ENCODE measurements at places on chromosomes 6 and 20.
A peak's percentile ranks its signal among the peaks of the same experiment; 100 is the strongest.

DNA sequence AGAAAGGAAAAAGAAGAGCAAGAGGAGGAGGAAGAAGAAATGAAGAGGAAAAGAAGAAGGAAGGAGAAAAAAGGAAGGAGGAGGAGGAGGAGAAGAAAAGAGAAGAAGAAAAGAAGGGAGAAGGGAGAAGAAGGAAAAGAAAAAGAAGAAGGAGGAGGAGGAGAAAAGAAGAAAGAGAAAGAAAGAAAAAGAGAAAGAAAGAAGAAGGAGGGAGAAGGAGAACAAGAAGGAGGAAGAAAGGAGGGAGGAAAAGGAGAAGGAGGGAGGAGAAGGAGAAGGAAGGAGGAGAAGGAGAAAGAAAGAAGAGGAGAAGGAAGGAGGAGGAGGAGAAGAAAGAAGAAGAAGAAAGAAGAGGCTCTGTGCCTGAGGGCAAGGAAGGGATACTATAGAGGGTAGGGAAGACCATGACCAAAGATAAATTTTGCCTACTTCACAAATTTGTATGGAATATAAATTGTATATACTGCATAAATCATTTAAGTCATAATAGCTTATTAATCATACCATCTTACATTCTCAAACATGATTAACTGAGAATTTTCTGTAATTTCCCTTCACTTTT is 55.7 kb downstream of the SESN1 start:
- DNase-seq = no peak

- DNase-seq = no peak
Measured at GRCh38 chr6:169383265-169383664, 129.6 kb upstream of the THBS2 start.

DNA sequence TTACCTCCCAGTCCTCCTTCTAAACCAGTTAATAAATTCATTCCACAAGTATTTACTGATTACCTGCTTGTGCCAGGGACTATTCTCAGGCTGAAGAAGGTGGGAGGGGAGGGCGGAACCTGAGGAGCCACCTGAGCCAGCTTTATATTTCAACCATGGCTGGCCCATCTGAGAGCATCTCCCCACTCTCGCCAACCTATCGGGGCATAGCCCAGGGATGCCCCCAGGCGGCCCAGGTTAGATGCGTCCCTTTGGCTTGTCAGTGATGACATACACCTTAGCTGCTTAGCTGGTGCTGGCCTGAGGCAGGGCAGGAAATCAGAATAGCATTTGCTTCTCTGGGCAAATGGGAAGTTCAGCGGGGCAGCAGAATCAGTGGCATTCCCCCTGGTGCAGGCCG is 4.9 kb upstream of the AAR2 start:
- no peak for DNase-seq

DNA sequence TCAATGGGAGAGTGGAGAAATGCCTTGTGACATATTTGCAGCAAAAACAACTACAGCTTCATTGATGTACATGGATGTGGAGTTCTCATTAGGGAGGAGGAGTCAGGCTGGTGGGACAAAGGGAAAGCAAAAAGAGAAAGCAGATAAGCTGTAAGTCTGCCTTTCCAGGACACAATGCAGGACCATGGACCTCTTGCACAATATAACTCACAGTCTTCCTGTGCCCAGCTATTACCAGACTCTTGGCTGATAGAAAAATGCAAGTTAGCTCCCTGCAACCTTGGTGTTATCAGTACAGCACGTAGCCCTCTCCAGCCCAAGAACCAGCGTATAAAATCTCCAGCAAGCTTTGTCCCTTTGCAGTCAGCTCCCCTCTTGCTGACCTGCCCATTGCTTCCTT is 232.3 kb downstream of the NFATC2 start:
- peak; percentile 54 for DNase-seq

DNA sequence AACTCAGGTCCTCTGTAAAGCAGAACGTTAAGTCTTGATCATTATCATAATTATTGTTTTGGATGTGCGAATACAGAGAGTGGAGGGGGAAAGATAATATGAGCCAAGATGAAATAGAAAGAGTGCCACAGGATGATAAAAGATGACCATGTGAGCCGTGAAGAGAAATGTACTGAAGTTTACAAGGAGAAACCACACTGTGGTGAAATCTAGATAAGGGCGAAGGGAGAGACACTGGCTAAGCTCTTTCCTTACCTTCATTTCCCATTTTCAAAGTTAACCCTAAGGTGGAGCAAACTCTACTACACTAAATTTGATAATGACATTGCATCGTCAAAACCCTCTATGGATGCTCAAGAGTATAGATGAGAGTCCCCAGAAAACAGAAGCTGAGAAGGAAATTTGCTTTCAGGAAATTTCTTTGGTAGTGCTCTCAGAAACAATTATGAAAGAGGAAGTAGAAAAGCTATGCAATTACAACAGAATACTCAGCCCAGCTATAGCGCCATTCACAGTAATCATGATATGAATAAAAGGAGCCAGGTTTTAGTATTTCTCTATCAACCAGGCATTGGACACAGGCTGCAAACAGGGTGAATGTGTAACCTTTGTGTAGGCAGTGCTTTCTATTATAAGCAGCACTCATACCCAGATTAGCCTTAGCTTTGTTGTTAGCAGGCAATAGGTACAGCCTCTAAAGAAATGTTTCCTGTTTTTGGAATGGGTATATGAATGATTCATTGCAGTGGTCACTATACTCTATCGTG is 1080.7 kb downstream of the GRIK2 start:
- no peak for DNase-seq

DNA sequence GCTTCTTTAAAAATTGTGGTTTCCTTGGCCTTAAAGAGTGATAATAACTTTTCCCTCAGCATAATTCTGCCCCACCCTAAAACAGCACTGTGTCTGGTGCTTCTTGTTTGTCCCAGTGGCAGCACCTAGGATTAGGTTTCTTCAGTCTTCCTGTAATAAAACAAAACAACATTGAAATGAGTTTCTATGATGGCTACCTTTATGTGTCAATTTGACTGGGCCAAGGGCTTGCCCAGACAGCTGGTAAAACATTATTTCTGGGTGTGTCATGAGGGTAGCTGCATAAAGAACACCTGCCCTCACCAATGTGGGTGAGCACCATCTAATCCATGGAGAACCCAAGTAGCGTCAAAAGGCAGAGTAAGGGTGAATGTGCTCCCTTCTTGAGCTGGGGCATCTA is 117.8 kb downstream of the QRSL1 start:
- no peak for DNase-seq

DNA sequence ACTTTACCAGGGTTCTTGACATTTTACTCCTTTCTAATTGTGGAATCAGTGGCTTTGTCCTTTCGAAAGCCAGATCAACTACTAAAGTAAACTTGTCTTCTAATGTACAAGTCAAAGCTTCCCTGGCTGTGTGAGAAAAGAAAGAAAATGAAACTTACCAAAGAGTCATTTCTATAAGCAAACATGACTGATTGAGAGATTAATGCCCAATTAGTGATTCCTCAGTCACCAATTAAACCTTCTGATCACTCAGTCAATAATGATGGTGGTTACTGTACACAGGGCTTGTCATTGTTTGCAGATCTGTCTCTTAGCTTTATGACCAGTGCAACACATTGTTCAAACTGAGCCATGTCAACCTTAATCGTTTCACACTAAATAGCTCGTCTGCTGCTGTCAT is 1168.4 kb upstream of the CITED2 start:
- no peak for DNase-seq

GRCh38 chr6:145749632-145750031 is 14.3 kb upstream of the EPM2A start:
- DNase-seq = peak; percentile 93

- DNase-seq = no peak
Measured at GRCh38 chr6:7685276-7685675, 40.6 kb upstream of the BMP6 start.

- DNase-seq = no peak
Measured at GRCh38 chr20:62496568-62497218, 20.9 kb upstream of the GATA5 start.

DNA sequence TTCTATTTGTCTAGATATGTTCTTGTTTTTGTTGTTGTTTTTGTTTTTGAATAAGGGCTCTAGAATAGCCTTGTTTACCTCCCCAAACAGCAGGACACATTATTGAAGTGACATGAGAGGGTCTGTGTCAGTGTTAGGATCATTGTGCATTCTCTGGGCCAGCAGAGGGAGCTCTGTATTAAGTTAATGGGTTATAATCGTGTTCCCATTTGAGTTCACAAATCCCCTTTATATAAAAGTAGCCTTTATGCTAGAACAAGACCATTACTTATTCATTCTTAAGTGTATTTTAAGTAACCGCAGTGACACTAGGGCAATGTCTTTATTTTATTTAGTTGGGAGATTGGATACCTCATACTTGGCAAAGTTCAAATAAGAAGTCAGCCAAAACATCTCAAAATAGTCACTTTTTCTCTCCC is 44.8 kb downstream of the STK4 start:
- peak; percentile 72 for DNase-seq

GRCh38 chr6:50381099-50381415 is 331.3 kb upstream of the DEFB112 start:
- DNase-seq = no peak

- no peak for DNase-seq
Measured at GRCh38 chr20:49945701-49946477, 9.7 kb downstream of the RNF114 start.

DNA sequence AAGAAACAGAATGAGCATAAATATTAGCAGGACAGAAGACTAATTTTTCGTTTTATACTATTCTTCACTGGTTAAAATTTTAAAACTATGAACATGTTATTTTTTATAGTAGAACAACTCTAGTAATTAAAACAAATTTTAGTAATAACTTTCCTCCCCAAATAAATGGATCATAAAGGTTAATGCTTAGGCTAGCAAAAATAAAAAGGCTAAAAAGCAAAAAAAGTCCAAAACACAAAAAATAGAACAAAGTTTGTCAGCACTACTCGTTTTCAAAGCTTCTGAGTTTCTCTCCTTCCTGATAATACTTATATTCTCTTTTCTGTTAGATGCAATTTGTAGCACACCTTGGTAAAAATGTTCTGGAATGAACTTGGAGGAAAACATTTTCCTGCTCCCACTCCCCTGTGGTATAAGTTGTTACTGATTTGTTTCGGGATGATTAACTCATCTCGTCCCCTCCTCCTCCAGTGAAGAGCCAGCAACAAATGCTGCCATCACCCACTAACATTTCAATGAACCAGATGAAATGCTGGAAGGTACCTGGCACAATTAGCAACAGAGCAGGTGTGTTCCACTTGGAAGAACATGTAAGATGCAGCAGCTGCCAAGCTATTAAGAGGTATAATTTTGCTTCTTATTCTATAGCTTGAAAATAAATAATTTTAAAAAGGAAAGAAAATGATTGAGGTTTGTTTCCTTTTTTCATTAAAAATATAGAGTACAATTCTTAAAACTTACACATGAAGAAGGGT is 130.5 kb downstream of the MYB start:
- DNase-seq = no peak

DNA sequence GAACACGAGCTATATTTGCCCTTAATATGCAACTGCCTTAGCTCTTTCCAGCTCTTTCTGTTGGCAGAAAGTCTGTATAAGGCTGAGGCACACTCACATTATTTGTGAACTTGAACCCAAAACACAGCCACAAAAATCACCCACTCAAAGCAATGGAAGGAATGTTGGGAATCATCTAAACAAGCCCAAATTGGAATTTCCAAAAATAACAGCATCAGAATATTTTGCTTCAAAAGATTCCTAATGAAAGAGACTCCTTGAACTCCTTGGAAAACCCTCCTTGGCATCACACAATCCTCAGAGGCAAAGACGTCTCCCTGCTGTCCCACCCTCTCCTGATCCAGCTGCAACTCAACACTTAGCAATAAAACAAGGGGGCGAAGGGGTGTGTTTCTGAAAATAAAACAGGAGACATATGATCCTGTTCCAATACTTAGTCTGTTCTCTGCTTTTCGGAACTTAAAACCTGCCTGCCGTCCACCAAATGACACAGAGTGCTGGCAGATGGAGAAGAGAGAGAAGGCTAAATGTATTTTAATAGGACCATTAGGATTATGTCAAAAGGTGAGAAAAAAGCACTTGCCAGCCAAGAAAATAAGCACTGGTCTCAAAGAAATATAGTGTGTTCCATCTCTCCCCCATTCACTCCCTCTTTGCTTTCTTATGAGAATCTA is 320.7 kb upstream of the JARID2 start:
- no peak for DNase-seq

DNA sequence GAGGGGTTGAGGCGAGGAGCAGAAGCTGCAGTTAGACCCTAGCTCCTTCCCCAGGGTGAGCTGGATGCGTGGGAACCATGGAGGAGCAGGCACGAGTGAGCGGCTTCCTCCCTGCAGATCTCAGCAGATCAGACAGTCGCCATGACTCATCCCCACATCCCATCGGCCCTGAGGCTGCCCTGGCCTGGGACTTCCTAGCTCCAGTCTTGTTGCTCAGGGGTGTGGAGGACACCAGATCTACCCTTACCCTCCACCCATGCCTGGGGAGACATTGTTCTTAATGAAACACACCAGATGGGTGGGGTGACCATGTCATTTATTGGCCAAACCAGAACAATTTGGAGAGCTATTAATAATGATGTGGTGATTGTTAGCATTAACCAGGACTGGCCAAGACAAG is 36.3 kb upstream of the TGM2 start:
- DNase-seq = peak; percentile 90

DNA sequence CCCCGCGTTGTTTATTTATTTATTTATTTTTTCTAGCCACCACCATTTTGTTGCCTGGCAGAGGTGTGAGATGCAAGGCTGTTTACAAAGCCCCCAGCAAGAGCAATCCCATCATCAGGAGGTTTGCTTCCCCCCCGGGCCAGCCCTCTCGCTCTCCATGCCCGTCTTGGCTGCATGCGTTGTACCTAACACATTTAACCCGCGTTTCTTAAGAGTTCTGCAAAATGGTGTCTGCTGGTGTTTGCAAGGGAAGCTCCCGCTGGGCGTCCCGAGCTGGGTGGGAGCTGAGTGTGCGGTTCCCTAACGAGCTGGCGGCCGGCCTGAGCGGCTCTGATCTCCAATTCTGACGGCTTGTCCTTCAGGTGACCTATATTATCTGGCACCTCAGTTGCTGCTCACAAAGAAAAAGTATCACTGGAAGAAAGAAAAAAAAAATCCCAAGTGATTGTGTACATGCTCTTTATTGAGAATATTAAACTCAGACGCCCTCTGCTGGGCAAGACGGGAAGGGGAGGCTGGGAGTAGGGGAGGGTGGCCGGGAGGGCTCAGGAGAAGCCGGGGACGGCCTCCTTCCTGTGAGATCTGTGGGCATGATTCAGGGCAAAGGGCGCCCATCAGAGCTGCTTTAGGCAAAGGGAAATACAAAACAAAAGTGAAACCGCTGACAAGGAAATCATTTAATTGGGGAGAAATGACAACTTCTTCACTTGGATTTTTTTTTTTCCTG is 154.8 kb downstream of the BCAS1 start:
- peak; percentile 86 for DNase-seq

GRCh38 chr6:121237859-121238258 is 96.4 kb downstream of the TBC1D32 start:
- peak; percentile 3 for DNase-seq

Measured in iris pigment epithelial cell (primary cell).